H7 (cell line): ENCODE measurements at places on chromosomes 5 and 9. TPM values are rescaled to one million over a fixed set of nuclear protein-coding genes. Genes with fewer than 3 reads are reported as not detected.

SMAD5 gene
- total RNA-seq = 38.4 and 45.2 TPM in 2 replicates

SLC25A46 gene
- total RNA-seq = 27.8 and 30.6 TPM in 2 replicates

ADGRV1 gene
- total RNA-seq = 28.8 and 44.2 TPM in 2 replicates

GOLM1 gene
- 24.3 and 31.5 TPM in 2 replicates for total RNA-seq

SLC45A2 gene
- total RNA-seq = 0.14 TPM in 1 of 2 replicates, not detected in the other

HSD17B3 gene
- total RNA-seq = 0.24 TPM in 1 of 2 replicates, not detected in the other

IFNA2 gene
- not detected in 2 replicates for total RNA-seq

PKD2L2 gene
- total RNA-seq = not detected in 2 replicates

PCDHGA7 gene
- total RNA-seq = not detected in 2 replicates

KIF12 gene
- 0.92 and 2.0 TPM in 2 replicates for total RNA-seq

ACOT12 gene
- total RNA-seq = not detected in 2 replicates

EGR1 gene
- total RNA-seq = 0.10 and 7.5 TPM in 2 replicates

FANCG gene
- 87.1 and 89.6 TPM in 2 replicates for total RNA-seq

CBY3 gene
- 0.44 TPM in 1 of 2 replicates, not detected in the other for total RNA-seq

TMC1 gene
- not detected in 2 replicates for total RNA-seq

LCN1 gene
- not detected in 2 replicates for total RNA-seq

PCDHGA1 gene
- not detected in 2 replicates for total RNA-seq

PCDHB8 gene
- total RNA-seq = not detected in 2 replicates

GDNF gene
- total RNA-seq = 1.00 and 1.6 TPM in 2 replicates

UBAC1 gene
- total RNA-seq = 74.6 and 77.0 TPM in 2 replicates

NRG2 gene
- 0.24 TPM in 1 of 2 replicates, not detected in the other for total RNA-seq

C5orf58 gene
- 4.3 and 4.9 TPM in 2 replicates for total RNA-seq

UGT3A2 gene
- total RNA-seq = 4.7 and 6.5 TPM in 2 replicates

F2RL1 gene
- 40.7 and 56.0 TPM in 2 replicates for total RNA-seq

FGF18 gene
- total RNA-seq = 1.9 TPM in 2 replicates

CDKN2A gene
- total RNA-seq = not detected in 2 replicates

QRFP gene
- not detected in 2 replicates for total RNA-seq

LCN6 gene
- not detected in 2 replicates for total RNA-seq

CLTA gene
- total RNA-seq = 222 TPM in 2 replicates
